K562 (cell line): ENCODE measurements at places on chromosomes 4 and X. TPM values are rescaled to one million over a fixed set of nuclear protein-coding genes. Genes with fewer than 3 reads are reported as not detected.

GRCh38 chrX:19190902-19191301 lies 68.6 kb upstream of the ADGRG2 start:
- no peak for DNase-seq

Gene ELF2
- total RNA-seq = 43.4 and 43.5 TPM in 2 replicates

- DNase-seq = no peak
These were observed 39.7 kb upstream of the BMP3 start for GRCh38 chr4:80990851-80991250.

Gene SEC31A
- 173 and 174 TPM in 2 replicates for total RNA-seq

- no peak for DNase-seq
These were observed 35.9 kb downstream of the CENPU start for GRCh38 chr4:184697956-184698355.

DNA sequence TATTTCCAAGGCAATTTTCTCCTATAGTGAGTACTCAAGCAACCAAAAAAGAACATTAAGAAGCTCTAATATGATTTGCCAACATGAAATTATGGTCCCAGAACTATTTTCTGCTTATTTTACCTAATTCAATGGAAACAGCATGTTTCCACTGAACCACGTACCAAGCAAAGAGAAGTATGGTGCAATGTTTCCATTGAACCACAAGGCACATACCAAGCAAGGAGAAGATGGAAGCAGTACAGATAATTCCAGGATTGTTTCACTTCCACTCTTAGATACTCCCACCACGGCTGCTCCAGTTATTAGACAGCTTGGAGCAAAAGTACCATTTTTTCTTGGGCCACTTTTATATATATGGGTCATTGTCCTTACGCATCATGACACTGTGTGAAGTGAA lies 164.9 kb downstream of the RNF150 start:
- no peak for DNase-seq
